ENCODE measurements at places on chromosomes 1 and 21. TPM values are rescaled to one million over a fixed set of nuclear protein-coding genes. Genes with fewer than 3 reads are reported as not detected.

DNA sequence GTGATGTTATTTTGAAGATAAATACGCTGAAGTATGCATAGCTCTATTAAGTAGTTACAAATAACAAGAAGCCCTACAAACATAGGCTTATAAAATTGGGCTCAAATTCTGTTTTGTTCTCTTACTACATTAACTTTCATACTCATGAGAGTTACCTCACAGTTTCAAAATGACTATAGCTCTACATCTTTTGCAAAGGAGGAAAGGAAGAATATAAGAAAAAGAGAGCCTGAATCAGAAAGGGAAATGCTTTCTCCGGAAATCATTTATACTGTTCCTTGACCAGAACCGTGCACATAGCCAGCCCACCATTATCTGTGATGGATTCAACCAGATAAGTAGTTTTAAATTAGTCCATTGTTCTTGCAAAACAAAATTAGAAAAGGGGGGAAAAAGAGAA lies 1252.1 kb downstream of the NCAM2 start:
- no peaks in the 10 kb centered on the region for H3K27me3 ChIP-seq
- DNase-seq: no peak
- no peaks in the 10 kb centered on the region for H3K36me3 ChIP-seq
- H3K4me1 ChIP-seq: no peaks in the 10 kb centered on the region

Gene MXRA8
- total RNA-seq: 154 TPM

- H3K4me1 ChIP-seq: peaks cover 23% of the 10 kb centered on the region
- H3K27ac ChIP-seq: no peak overlapping the region
- peaks cover 7% of the 10 kb centered on the region for H3K27me3 ChIP-seq
- DNase-seq: no peak
- H3K36me3 ChIP-seq: peaks cover 2% of the 10 kb centered on the region
Measured at GRCh38 chr1:207968521-207969009, 57.6 kb upstream of the CD34 start.

DNA sequence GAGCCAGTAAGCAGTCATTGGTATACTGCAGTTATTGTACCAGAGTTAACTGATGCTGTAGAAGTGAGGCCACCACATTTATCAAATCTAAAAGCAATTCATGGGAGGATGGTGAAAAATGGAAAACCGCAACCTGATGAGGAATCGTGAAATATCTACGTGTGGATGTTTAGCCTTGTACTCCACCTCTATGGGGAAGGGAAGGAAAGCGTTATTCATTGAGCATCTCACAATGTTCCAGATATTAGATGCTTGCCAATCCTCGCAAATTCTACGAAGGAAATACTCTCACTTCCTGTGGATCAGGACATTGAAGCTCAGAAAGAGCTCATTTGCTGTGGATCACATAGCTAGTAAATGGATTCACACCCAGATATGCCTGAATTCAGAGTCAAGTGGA lies 77.3 kb downstream of the LRRC8D start:
- peaks cover 15% of the 10 kb centered on the region for H3K4me1 ChIP-seq
- DNase-seq: no peak
- no peak overlapping the region for H3K4me3 ChIP-seq
- no peaks in the 10 kb centered on the region for H3K27me3 ChIP-seq
- H3K36me3 ChIP-seq: no peaks in the 10 kb centered on the region

Gene CLIC6
- 0.08 TPM for total RNA-seq

Gene S100PBP
- 39.6 TPM for total RNA-seq

DNA sequence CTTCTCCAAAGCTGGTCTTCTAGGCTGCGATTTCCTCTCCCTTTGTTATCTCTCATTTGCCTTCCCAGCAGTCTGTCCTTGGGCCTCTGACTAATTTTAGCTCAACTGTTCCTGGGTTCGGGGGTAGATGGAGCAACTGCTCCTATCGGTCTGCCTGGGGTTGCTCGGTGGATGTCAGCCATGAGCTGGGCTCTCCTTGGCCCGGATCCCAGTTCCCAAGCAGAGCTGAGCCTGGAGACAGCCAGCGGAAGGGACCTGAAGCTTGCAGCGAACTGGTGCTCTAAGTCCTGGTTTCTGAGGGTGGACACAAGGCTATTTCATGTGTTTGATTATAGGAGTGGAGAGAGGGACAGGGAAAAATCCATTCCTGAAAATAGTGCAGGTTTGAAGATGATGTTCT lies 423.0 kb downstream of the RPS6KC1 start:
- H3K36me3 ChIP-seq: no peaks in the 10 kb centered on the region
- no peak overlapping the region for H3K27ac ChIP-seq
- no peaks in the 10 kb centered on the region for H3K4me1 ChIP-seq
- no peak for DNase-seq

Gene C8A
- not detected for total RNA-seq

Gene MPL
- total RNA-seq: not detected

- no peak for DNase-seq
- H3K36me3 ChIP-seq: peaks cover 34% of the 10 kb centered on the region
- H3K27ac ChIP-seq: no peak overlapping the region
- H3K27me3 ChIP-seq: no peaks in the 10 kb centered on the region
Measured at GRCh38 chr21:43686811-43687565, 27.6 kb downstream of the RRP1B start.

Gene AP4B1
- total RNA-seq: 16.8 TPM

Gene VWA1
- 27.2 TPM for total RNA-seq

DNA sequence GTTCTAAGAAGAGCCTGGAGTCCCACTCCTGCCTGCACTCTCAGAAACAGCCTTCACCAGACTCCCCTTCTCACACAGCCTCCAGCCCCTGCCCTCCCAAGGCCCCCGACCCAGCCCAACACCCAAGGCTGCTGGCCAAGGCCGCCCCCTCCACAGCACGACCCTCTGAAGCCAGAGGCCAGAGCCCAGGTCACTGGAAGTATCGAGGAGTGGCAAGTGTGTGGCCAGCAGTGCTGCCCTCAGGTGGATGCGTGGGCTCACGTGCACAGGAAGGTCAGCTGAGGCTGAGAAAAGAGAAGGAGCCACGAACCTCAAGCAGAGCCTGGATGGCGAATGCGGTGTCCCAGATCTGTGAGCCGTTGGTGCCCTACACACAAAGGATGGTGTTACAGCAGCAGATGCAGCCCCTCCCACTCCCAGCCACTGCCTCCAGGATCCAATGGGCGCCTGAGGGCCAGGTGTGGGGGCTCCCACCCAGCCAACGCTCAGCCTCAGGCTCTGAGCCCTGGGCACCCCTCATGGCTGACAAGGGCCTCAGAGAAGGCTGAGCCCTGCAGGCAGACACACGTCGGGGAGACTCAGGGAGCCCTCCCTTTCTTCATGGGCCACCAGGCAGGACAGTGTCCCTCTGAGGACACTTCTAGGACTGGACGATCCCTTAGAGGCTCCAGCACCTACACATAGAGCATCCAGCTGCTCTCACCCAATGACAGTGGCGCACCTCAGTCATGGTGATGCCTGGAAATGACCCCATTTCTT lies 18.0 kb downstream of the LSS start:
- peaks cover 19% of the 10 kb centered on the region for H3K36me3 ChIP-seq
- H3K27me3 ChIP-seq: no peaks in the 10 kb centered on the region
- H3K4me3 ChIP-seq: no peak overlapping the region
- H3K4me1 ChIP-seq: peaks cover 7% of the 10 kb centered on the region
- DNase-seq: peak; percentile 66

- no peak overlapping the region for H3K27ac ChIP-seq
- H3K4me3 ChIP-seq: no peak overlapping the region
- no peaks in the 10 kb centered on the region for H3K27me3 ChIP-seq
- peaks cover 4% of the 10 kb centered on the region for H3K36me3 ChIP-seq
- H3K4me1 ChIP-seq: no peaks in the 10 kb centered on the region
- no peak for DNase-seq
Measured at GRCh38 chr1:197557302-197557701, 218.0 kb downstream of the DENND1B start.

Gene OSCP1
- total RNA-seq: 6.2 TPM

Gene ESRRG
- total RNA-seq: not detected

Gene ADARB1
- 92.8 TPM for total RNA-seq

Gene ARHGAP29
- total RNA-seq: 44.0 TPM

Gene SELL
- not detected for total RNA-seq

Gene PRAMEF9
- total RNA-seq: not detected

Measured in chondrocyte (in vitro differentiated cells).